CD4-positive, alpha-beta T cell treated with Interleukin-15 for 1 hour (primary cell): ENCODE measurements at places on chromosomes 16 and 17.
A peak's percentile ranks its signal among the peaks of the same experiment; 100 is the strongest.

DNA sequence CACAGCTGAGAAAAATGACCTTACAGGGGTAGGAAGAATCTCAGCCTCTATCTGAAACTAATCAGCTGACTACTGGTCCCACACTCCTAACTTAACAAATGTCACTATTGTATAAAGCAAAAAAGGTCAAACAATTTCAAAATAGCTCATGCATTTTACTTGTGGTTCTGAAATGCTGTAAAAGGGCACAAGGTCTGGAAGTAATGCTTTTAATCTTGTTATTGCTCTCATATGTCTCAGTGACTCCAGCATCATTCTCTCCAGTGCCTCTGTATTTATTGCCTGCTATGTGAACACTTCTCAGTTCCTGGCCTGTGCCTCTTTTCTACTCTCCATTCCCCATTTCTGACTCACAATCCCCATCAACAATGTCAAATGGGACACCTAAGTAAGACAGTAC lies 937.7 kb downstream of the CDH11 start:
- DNase-seq = no peak

- no peak for DNase-seq
These were observed 4.7 kb upstream of the RPRML start for GRCh38 chr17:46983782-46984181.

DNA sequence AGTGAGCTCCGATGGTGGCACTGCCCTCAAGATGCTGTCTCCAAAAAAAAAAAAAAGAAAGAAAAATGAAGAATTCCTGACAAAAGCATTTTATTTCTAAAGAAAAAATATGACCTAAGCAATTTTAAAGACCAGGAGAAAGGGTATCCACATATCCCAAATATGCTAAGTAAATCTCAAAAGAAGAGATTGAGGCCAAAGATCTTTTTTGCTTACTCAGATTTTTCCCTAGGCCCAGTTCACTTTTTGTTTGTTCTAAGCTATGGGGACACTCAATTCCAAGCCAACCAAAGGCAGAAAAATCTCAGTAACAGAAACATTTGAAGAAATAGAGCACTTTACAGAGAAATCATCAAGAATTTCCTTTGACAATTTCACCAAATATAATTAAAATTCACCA lies 150.8 kb downstream of the SOX9 start:
- DNase-seq = no peak

DNA sequence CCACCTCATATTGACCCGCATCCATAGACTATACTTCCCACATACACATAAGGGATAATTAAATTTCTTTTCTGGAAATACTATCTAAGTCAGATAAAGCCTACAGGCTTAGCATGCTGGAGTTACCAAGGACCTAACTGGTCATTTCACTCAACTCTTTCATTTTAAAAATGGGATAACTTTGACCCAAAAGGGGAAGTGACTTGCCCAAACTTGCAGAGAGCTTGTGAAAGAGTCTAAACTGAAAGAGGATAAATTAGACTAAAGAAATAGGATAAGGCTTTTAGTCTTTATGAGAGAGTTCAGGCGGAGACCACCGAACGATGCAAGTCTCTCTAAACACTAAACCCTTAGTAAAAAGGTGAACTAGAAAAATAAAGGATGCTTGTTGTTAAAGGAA lies 3.9 kb upstream of the KRT33A start:
- DNase-seq = no peak

GRCh38 chr17:73476890-73477350 lies 165.1 kb upstream of the CDC42EP4 start:
- DNase-seq = no peak

DNA sequence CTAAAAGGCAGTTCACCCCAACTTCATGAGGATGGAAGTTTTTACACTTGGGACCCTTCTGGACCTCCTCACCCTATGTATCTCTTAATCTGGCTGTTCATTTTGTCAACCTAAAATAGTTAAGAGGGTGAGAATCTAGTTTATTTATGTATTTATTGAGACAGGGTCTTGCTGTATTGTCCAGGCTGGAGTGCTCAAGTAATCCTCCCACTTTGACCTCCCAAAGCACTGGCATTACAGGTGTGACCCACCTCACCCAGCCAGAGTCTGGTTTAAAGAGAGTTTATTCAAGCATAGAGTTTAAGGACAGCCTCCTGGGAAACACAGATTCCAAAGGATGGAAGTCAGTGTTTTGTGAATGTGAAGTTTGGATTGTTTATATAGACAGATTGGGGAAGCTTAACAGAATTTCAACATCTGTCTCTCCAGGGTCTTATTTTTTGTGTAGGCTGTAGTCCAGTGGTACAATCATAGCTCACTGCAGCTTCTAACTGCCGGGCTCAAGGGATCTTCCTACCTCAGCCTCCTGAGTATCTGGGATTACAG lies 8.0 kb upstream of the APPBP2 start:
- no peak for DNase-seq

DNA sequence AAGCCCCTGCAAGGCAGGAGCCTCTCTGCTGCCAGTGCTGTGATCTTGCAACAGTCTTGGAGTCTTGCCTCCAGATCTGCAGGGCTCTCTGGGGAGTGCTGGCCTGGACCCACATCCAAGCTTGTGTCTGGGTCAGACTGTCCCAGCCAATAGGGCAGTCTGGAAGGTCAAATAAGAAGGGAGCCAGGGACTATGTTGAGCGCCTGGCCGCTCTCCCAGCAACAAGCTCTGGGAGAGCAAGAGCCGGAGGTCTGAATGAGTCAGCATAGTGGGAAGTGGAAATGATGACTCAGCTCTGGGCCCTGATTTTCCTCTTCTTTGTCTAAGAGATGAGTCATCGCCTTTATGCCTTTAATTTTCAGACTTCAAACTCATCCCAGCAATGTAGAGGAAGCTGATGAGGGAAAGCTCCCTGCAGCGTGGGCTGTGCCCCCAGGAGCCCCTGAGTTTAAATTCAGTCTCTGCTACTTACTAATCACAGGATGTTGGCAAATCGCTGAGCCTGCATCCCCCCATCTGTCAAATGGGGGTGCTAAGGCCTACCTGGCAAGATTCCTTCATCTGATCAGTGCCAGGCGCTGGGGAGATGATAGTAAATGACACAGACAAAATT lies 43.6 kb upstream of the HAPSTR1 start:
- DNase-seq = peak; percentile 54

GRCh38 chr17:38563362-38564253 lies 42.1 kb downstream of the SRCIN1 start:
- DNase-seq = no peak

DNA sequence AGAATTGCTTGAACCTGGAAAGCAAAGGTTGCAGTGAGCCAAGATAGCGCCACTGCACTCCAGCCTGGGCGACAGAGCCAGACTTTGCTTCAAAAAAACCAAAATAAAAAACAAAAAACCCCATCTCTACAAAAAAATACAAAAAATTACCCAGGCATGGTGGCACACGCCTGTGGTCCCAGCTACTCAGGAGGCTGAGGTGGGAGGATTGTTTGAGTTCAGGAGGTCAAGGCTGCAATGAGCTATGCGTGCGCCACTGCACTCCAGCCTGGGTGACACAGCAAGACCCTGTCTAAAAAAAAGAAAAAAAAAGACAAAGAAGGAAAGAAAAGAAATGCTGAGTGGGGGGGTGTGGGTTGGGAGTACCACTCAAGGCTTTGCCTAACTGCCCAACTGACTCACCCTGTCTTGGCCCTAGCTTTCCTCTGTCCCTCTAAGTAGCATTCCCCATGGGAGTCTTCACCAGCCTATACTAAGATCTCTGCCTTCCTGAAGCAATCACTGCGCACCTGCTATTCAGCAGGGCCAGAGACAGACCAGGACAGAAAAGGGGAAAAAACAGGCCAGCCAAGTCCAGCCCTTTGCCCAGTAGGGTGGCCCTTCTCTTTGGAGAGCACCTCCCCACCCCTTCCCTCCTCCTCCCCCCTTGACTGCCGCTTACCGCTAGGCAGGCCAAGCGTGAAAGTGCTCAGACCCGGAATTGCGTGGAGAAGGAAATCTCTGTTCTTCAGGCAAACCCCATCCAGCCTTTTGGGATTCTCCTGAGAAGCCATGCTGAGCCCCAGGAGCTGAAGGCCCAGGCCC lies 45.8 kb downstream of the RTN4RL1 start:
- no peak for DNase-seq

DNA sequence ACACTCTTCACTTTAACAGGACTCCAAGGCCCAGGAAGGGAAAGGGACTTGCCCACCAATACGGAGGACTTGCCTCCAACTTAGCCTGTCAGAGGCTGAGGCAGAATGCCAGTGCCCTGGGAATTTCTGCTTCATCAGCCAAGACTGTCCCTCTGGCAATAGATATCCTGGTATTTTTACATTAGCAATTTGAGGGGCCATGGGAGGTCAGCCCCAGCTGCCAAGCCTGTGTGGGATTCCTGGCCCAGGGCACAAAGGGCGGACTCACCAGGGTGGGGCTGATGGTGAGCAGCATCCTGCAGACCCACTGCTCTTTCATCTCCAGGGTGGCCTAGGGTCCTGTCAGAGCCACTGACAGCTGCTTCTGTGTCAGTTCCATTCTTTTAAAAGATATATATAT lies 78.3 kb upstream of the CIBAR2 start:
- no peak for DNase-seq

GRCh38 chr17:32773856-32774694 lies 102.8 kb downstream of the MYO1D start:
- no peak for DNase-seq

DNA sequence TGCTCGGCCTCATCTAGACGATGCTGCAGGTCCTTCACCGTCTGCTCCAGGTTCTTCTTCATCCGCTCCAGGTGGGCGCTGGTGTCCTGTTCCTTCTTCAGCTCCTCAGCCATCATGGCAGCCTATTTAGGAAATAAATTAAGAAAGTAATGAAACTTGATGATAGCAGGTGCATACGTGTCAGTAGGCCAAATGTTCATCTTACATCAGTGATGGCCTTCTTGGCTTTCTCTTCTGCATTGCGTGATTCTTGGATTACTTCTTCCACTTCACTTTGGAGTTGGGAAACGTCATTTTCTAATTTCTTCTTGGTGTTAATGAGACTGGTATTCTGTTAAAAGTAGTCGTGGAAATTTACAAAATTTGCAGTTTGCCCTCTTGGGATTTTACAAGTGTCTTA lies 20.1 kb upstream of the MYH13 start:
- no peak for DNase-seq

GRCh38 chr16:67979955-67980678 lies at the start of gene DPEP3:
Gene DPEP3, minus strand, starts transcription at chr16:67980499. Its CDS starts 119 bp downstream, at chr16:67980380.
- no peak for DNase-seq

- DNase-seq = no peak
These were observed 33.2 kb downstream of the MAP2K6 start for GRCh38 chr17:69447726-69448125.

DNA sequence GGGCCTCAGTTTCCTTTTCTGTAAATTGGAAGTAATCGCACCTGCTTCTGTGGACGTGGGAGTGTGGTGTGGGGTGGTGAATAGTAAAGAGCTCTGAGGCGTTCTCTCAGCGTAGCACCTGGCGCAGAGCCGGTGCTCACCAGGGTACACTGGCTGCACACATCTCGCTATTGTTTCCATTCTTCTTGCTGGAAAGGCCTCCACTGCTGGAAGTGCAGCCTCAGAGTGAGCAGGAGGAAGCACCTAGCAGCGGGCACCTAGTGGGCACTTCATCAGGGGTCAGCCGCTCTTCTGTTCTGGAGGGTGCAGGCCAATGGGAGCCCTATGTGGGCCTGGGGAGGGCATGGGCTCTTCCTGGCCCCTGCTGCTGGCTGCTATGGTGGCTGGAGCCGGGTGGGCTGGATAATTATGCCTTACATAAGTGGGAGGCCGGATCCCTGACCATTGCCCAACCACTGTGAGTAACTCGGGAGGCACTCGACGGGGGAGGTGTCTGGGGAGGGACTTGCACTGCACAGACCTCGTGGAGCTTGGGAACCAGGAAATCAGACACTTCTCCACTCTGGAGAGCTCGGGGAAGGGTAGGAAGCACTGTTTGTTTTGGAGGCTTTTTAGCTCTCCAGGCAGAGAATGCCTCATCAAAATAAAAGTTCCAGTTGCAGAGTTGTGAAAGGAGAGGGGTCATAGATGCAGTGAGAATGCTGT lies 1.7 kb downstream of the MAP2K3 start:
- peak; percentile 75 for DNase-seq

DNA sequence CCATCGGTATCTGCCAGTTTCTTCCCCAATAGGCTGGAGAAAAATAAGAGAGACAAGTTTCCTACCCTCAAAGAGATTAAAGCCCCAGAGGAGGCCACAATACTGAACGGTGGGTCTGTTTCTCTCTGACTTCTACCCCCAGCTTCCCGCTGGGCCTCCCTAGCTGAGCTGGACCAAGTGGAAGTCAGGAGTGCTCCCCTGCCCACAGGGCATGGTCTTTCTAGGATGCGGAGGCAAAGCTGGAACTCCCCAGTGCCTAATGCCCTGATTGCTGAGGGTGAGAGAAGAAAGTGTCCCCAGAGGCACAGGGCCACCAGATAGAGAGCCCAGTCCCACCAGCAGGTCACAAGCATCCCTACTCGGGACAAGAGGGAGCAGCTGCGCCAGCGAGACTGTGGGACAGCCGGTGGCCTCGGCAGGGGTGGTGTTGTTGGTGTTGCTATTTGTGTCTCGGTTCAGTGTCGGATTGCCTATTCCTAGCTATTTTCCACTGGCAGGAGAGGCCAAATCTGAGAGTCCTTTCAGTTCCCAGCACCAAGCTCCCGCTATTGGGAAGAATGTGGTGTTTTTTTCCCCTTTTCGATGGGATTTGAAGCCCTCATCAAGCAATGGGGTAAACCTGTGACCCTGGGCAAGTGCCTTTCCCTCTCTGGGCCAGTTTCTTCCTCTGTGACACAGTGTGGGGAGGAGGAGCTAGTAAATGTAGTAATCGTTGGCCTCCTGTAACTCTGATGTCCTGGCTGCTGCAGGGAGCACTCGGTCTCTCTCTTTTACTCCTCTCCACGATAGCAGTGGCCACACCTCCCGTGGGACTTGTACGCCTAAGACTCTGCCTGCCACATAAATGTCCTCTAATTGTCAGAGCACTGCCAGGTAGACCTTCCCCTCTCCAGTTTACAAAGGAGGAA lies 22.5 kb upstream of the TBX2 start:
- no peak for DNase-seq

DNA sequence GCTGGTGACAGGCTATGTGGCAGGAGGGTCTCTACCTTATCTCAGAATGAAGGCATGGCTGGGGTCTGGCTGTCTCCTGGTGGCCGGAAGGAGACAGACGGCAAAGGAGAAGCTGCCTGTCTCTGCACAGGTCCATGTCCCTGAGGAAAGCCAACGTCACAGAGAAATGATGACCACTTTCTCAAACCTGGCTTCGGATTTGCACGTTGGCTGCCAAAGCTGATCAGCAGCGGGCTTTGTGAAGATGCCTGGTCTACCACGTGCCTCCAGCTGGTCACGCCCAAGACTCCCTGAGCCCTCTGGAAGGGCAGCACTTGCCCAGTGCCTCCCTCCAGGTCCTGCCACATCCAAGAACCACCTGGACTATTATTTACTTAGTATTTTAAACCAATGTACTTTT lies 8.4 kb downstream of the DEXI start:
- no peak for DNase-seq

DNA sequence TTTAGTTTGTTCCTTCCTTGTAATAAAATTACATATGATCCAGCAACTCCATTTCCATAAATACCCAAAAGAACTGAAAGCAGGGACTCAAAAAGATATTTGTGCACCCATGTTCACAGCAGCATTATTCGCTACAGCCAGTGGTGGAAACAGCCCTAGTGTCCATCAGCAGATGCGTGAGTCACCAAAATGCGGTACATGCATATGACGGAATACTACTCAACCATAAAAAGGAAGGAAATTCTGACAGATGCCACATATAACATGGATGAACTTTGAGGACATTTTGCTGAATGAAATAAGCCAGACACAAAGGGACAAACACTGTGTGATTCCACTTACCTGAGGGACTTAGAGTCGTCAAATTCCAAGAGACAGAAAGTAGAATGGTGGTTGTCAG lies 9.1 kb upstream of the SLC47A2 start:
- no peak for DNase-seq
